ENCODE measurements at places on chromosomes 1 and 21.

GRCh38 chr1:226638001-226638601, 89.5 kb downstream of the STUM start:
- no peak for DNase-seq

GRCh38 chr1:66413136-66413837, 120.7 kb upstream of the SGIP1 start:
- DNase-seq = no peak

GRCh38 chr21:25956993-25957714, 213.4 kb downstream of the APP start:
- no peak for DNase-seq

DNA sequence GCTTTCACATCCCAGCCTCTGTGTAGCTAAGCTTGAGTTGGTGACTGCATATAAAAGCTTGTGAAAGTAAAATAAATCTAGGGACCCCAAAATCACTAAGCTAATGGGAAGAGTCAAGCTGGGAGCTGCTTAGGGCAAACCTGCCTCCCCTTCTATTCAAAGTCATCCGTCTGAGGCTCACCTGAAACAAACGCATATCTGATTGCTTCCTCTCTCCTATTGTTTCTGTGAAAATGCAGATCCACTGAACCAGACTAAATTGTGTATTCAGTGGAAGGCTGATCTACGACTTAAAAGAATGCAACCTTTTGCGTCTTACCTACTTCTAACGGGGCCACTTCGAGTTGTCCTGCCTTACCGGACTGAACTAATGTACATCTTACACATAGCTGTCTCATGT, 70.3 kb downstream of the LTN1 start:
- no peak for DNase-seq

DNA sequence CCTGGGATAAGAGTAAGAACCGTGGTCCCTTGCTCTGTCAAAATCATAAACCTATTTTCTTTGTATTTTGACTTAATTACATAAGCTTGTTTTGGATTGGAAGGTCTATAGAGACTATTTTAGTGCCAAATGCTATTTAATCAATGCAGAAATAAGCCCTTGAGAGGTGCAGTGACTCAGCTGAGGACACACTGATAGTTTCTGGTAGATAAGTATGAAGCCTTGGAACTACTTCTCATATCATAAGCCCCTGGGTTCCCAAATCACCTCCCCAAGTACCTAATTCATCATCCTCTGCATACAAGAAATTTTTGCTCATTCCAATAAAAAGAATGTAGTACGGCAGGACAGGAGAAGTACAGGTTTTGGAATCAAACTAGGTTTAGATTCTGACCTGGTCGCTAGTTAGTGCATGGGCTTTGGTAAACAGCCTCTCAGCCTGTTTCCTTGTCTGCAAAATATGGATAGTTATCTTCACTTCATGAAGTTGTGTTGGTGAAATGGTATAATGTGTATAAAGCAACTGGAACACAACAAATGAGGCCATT, 3.3 kb upstream of the CD55 start:
- no peak for DNase-seq

DNA sequence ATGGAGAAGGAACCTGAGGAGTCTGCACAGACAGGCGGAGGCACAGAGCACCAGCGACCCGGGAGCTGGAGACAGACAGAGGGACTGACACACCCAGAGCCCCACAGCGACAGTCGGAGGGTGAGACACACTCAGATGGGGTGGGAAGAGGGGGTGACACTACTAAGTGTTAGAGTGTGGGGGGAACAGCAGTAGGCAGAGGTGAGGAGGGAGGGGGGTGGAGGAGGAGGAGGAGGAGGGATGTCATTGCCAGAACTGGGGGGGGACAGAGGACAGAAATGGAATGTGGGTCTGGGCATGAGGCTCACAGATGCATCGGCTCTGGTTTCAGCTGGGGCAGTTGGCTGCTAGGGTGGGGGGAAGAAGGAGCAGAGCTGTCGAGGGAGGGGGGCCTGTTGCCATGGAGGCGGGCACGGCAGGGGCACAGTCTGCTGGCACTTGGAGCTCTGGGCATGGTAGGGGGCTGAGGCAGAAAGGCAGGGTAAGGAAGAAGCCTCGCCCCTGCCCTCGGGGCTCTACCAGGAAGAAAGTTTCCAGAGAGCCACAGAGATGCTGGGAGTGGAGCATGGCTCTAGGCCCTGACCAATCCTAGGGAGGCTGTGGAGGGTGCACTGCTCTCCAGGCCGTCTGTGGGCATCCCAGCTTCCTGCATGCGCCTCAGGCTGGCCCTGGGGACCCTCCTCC, 37.3 kb downstream of the AHDC1 start:
- DNase-seq = no peak

GRCh38 chr1:192547501-192547900, 28.1 kb upstream of the RGS1 start:
- no peak for DNase-seq

- no peak for DNase-seq
Observed at GRCh38 chr1:15181564-15181963, 28.0 kb downstream of the TMEM51 start.

DNA sequence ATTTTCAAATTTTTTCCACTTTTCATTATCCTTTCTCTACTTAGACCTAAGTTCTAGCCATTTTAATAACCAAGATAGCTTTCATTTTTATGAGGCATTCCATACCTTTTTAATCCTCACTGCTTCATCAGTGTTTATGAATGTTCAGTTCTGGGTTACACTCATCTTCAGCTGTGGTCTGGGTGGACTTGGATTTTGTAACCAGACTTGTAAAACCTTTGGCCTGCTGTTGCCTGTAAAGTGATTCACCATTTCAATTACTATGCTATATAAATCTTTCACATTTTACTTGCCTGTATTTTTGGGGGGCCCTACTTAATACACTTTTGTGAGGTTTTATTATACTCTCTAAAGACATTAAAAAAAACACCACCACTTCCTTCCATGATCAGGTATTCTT, 46.2 kb downstream of the USP25 start:
- no peak for DNase-seq

GRCh38 chr1:162327144-162327787, 49.4 kb downstream of the SPATA46 start:
- no peak for DNase-seq

DNA sequence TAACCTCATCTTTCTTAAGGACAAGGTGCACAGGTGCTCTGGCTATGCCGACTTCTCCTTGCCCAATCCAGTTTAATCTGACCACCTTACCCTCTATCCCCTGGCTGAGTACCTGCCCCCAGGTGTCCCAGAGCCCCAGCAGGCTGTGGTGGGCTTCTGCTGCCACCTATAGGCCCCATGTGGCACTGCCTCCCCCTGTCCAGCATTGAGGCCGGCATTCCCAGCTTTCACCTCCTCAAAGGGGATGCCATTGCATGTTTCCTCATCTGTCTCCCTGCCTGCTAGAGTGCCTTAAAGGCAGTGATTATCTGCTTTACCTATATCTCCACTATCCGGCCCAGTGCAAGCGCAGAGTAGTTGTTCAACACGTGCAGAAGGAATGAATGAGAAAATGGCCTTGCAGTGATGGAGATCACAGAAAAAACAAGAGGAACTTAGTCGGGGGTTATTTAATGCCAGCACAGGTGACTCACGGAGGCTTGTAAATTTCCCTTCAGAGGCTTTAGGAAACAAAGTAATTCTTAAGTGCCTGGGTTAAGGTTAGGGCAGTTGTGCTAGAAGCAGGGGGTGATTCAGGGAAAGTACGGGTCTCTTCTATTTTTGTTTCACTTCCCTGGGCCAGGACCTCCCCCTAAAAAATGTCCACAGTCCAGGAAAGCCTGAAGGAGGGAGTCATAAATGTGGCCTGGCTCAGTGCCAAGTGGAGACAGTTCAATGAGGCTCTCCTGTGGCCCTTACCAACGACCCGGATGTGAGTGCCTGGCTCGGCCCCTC, 131.8 kb upstream of the NGF start:
- no peak for DNase-seq

GRCh38 chr1:107464827-107465226, 324.0 kb downstream of the NTNG1 start:
- no peak for DNase-seq

DNA sequence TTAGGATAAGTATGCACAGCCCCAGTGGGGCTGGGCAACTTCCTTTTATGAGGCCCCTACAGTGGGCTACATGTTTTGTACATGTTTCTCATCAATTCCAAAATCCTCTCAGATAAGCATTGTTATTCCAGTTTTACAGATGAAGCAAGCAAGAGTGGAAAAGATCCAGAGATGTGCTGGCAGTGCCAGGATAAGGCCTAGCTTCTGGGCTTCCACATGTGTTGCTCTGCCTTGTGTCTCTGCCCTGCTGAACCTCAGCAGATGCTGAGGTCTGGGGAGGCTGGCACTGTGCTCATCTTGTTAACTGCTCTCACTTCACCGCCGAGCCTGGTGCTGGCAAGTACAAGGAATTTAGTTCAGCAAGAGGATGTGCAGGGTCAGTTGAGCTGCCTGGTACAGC, 202.1 kb downstream of the TRABD2B start:
- DNase-seq = no peak

DNA sequence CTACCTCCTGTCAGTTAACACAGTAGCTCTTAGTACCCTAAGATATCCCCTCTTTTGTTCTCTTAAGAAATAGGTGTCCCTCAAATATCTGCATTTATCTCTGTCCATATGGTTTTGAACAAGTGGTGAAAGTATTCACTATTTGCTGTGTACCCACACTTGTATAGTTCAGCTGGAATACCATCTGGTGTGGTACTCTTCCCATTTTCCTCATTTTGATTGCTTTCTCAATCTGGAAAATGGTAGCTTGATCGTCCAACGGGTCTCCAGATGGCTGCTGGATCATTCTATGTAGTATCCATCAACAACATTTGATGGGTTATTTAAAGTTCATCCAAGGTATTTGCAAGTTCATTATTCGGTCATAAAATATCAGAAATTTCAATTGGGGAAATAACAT, 100.3 kb upstream of the DPYD start:
- no peak for DNase-seq

GRCh38 chr1:39685071-39685470, 6.2 kb downstream of the HPCAL4 start:
- no peak for DNase-seq

DNA sequence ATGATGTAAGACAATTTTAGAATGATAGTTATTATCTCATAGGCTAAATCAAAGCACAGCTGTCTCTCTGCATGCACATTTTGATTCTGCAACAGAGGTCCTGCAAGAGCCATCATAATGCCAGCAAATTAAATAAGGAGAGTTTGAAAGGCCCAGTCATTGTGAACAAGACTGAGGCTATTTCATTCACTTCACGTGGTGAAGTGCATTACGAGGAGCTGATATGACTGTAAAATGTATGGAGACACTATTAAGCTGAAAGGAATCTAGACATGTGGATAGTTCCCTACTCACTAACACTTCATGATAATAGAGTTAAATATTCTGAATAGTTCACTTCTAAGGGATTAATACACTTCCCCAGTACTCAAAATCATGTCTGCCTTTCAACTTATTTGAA, 299.0 kb downstream of the SMYD3 start:
- no peak for DNase-seq

DNA sequence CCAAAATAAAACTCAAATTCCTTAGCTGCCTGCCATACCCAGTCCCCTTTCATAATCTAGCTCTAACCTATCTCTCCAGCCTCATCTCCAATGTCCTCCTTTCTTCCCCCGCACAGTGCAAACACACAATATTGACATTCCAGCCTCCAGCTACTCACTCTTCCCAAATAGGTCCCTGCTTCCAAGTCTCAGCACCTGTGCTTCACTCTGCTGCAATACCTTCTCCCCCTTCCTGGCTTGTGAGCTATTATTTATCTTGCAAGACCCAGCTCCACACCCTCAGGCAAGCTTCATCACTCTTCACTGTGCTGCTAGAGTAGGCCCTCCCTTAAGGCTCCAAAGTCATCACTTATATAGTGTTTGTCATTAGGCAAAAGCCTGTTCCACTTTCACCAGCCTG, 9.7 kb downstream of the PLPP3 start:
- no peak for DNase-seq

DNA sequence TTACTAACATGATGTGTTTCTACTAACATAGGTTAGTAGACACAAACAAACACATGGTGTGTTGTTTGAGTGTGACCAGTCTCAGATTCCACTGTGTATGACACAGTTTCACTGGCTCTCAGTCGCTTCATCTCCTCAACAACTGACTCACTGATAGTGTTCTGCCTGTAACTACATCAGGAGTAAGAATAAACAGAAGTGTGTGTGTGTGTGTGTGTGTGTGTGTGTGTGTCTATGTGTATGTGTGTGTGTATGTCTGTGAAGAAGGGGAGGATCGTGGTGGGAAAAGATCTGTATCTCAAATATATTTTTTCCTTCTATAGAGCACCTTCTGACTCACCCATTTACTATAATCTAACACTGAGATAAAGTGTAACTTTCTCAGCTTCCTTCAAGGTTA, 391.0 kb downstream of the PTPRC start:
- no peak for DNase-seq

DNA sequence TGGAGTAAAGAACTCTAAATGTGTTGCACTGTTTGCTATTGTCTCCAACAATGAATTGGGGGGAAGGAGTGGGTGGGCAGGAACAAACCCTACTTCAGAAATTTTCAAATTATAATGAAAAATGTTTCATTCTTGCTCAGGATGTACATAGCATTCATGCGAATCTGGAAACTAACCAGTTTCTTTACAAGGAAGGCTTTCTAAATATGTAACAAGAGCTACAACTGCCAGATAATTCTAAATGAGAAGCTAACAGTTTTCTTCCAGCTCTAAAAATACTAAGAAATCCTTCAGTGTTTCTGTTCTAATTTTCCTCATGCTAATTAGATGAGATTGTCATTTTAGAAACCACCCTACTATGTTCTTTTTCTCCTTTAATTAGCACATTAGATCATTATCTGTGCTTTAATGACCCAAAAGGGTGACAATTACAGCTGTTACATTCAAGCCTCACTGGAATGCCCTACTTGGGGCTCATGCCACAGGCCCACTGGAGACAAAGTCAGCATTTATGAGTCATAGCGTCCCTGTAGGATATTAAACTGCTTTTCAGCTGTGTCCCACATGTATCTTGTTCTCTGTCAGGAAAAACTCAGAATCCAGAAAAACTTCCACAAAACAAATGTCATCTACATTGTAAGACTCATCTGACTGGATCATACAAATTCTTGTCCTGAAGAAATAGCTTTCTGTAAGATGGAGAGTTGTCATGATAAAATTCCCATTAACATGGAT, 804.6 kb upstream of the CXADR start:
- DNase-seq = no peak

GRCh38 chr1:11952455-11953109, 18.1 kb downstream of the PLOD1 start:
- peak; percentile 12 for DNase-seq

GRCh38 chr1:9275567-9276034, 17.1 kb upstream of the SPSB1 start:
- DNase-seq = peak; percentile 71

- no peak for DNase-seq
Observed at GRCh38 chr1:117817629-117818028, 111.8 kb downstream of the GDAP2 start.

GRCh38 chr1:41708332-41708731, 210.4 kb downstream of the HIVEP3 start:
- DNase-seq = no peak

DNA sequence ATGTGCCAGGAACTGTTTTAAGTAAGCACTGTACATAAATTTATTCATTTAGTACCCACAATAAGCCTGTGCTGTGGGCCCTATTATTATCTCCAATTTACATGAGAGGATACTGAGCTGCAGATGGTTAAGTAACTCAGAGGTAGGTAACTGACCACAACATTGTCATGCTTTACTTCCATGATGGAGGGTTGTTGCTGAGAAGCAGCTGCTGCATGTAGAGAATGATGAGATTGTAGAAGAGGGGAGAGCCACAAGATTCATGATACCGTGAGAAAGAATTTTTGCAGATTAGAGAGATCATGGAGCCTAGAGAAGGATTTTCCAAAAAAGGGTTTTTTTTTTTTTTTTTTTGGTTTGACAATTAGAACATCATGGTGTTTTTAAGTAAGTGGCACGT, 313.1 kb downstream of the PTBP2 start:
- DNase-seq = no peak

GRCh38 chr21:34535886-34536285, 23.9 kb upstream of the KCNE1 start:
- no peak for DNase-seq

All from CD4-positive, alpha-beta T cell treated with Interleukin-2 at 100 ng/mL for 4 hours (primary cell).